ENCODE measurements at places on chromosomes 12 and 14. TPM values are rescaled to one million over a fixed set of nuclear protein-coding genes. Genes with fewer than 3 reads are reported as not detected.

DNA sequence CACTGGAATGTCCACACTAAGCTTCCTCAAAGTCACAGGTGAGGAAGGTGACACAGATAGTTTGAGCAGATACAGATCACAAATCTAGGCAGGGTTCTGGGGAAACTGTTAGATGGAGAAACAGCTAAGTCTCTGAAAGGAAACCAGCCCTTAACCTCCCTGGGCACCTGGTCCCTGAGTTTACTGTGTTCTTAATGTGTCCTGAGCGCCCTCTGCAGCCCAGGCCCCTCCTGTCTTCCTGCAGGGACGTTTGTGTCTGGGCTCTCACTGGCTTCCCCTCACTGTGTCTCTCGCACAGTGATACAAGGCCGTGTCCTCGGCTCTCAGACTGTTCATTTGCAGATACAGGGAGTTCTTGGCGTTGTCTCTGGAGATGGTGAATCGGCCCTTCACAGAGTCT is 684.3 kb downstream of the TMEM121 start:
- DNase-seq: no peak

DNA sequence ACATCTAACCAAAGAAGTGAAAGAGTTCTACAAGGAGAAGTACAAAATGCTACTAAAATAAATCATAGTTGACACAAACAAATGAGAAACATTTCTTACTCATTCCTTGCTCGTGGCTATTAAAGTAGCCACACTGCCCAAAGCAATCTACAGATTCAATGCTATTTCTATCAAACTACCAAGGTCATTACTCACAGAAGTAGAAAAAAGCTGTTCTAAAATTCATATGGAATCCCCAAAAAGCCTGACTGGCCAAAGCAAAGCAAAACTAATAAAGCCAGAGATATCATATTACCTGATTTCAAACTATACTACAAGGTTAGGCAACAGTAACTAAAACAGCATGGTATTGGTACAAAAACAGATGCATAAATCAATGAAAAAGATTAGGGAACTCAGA is 305.6 kb downstream of the RPAP3 start:
- DNase-seq: no peak

DNA sequence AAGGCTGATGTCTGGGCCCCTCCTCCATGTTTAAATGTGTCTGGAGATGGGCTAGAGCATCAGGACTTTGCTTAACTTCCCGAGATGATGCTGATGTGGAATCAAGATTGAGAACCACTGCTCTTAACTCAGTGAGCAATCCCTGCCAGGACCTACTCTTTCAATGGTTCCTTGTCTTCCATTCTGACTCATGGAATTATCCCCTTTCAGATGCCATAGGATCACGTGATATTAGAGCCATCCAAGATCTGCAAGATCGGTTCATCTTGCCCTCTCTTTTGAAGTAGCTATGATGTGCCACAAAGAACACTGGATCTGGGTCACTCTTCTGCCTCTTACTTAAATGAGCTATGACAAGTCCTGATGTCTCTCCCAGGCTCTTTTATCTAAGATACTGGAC is 96.8 kb downstream of the EXOC5 start:
- no peak for DNase-seq

DNA sequence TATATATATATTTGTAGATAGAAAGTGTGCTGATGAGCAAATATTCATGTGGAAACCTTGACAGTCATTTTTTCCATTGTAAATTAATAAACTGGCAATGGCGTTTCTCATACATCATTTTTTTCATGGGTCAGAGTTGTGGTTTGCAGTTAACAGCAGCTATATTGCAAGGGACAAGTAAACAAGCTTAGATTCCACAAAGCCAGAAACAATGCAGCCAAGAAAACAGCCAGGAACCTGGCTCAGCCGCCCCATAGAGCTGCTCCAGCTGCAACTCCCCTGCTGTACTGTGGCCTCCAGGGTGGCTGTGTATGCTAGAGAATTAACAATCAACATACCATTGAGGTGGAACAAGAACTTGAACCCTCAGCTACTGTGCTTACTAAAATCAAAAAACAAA is 298.2 kb downstream of the TMEM132D start:
- DNase-seq: no peak

- no peak for DNase-seq
Measured at GRCh38 chr12:85156569-85156968, 120.4 kb downstream of the LRRIQ1 start.

DNA sequence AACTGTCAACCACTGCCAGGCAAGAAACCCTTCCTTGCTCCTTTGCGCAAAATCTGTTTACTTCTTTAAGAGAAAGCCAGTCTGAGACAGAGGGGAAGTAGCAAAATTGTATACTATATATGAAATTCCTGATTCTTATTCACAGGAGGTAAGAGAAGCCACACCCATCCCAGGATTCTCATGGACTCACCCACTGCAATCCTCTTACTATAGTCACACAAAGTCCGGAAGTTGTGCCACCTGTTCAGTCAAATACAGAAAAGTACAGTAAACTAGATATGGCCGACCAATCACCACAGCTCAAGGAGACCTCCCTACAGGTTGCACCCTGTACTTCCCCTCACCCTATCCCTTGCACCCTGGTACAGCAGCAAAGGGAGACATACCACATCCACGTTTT is 2.9 kb downstream of the PRMT5 start:
- DNase-seq: peak; percentile 34

ACOT6 gene
- not detected for total RNA-seq

SLC25A47 gene
- total RNA-seq: not detected

WNT1 gene
- total RNA-seq: not detected

OS9 gene
- 214 TPM for total RNA-seq

SIX6 gene
- not detected for total RNA-seq

GPR84 gene
- not detected for total RNA-seq
